Islet precursor cell (in vitro differentiated cells): ENCODE measurements at places on chromosomes 13 and 19.

- no peak for DNase-seq
Measured at GRCh38 chr13:28257305-28257704, 119.0 kb downstream of the PAN3 start.

DNA sequence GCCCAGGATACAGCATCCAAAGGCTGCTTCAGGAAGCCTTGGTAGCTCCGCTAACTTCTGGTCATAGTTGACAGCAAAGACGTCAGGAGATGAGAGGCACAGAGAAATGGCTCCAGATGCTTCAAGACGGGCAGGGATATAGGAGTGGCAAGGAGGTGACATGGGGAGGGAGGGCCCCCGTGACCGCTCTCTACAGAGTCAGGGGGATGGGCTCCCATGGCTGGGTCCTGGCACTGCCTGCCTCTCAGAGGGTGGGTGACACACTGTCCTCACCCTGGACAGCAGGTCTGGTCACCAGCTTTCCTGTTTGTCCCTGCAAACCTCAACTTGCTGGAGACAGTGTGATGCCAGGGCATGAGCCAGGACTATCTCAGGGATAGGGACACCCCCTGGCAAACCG is 10.3 kb upstream of the ZNF14 start:
- DNase-seq, result no peak

GRCh38 chr13:113542751-113543424 is 41.7 kb upstream of the TFDP1 start:
- DNase-seq, result peak; percentile 26

GRCh38 chr13:30006246-30006645 is 155.8 kb upstream of the UBL3 start:
- no peak for DNase-seq

- DNase-seq, result no peak
Measured at GRCh38 chr19:38025909-38026307, 118.9 kb downstream of the SIPA1L3 start.

DNA sequence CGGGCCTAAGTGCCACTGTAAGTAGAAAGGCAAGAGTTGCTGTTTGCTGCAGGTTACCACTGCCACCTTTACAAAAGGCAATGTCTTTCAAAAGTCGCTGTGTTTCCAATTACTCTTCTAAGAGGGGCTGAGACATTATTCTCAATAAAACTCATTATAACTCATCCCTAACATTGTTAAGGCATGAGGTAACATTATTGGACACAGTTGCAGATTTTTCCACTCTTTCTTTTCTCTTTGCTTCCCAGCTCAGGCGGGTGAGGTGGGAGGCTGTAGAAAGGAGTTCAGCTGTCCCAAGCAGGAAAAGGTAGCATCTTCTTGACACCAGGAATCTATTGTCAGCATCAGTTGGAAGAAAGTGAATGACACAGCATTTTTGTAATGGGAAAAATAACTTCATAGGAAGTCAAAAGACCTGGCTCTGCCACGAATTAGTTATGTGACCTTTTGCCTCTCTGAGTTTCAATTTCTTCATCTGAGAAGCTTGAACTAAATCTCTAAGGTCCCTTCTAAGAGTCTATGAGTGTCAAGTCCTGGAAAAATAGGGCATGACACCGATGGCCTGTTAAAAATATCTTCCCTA is 2.1 kb upstream of the UBL3 start:
- no peak for DNase-seq

DNA sequence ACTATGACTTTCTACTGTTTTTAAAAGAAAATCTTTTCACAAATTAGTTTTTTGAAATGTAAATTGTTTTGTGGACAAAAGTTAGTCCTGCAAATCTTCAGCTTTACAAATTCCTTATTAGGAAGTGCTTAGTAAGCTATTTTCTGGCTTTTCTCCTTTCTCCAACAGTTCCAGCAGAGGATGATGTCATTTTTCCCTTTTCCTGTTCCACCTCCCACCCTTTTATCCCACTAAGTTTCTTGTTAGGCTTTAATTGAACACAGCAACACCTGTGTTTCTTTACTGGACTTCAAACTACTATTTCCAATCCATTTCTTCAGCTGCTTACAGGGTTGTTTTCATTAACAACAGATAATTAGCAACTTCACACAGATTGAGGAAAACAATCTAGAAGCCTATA is 389.2 kb downstream of the NDFIP2 start:
- DNase-seq, result no peak

DNA sequence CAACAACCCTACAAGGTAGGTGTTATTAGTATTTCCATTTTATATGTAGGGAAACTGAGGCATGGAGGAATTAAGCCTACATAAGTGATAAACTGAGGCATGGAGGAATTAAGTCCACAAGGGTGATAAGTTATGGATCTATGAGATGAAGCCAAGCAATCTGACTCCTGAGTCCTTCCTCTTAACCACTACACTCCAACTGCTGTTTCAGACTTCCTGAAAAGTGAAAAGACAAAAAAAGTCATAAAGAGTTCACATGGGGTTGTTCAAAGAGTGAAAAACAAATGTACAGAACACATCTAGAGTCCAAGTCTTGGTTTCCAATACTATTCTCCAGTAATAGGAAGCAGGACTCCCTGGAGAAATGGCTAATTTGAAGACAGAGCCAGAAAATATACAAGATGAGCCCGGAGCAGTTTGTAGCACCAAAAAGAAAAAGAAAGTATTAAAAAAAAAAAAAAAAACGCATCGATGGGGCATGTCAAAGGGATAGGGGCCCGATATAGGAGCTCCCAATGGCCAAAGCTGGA is 12.1 kb downstream of the CRYL1 start:
- DNase-seq, result no peak

DNA sequence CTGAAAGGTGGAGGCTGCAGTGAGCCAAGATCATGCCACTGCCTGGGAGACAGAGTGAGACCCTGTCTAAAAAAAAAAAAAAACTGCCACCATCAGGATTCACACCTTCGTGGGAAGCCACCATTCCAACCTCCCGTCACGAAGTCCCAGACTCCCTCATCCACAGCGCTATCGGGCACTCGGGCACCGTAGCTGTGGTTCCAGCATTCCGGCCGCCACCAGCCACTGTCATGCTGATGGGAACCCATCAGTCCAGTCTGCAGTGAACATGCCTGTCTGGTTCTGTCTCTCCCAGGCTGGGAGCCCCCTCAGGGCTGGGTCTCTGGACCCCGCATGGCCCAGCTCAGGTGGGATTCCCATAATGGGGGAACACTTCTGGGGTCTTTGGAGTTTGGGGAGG is 27.5 kb downstream of the TINCR start:
- DNase-seq, result no peak

DNA sequence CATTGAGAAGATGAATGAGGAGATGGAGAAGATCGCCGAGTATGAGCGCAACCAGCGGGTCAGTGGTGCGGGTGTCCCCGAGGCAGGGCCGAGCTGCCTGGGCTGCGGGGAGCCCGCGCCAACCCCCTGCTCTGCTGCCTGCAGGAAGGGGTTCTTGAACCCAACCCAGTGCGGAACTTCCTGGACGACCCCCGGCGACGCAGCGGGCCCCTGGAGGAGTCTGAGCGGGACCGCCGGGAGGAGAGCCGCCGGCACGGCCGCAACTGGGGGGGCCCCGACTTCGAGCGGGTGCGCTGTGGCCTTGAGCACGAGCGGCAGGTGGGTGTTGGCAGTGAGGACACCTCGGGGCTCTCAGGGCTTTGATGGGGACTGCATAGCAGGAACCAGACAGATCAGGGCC is 8.3 kb downstream of the CCDC9 start:
- no peak for DNase-seq

- DNase-seq, result no peak
Measured at GRCh38 chr13:20144141-20144850, 16.6 kb downstream of the GJA3 start.

GRCh38 chr13:110301606-110302553 is 5.1 kb downstream of the COL4A1 start:
- peak; percentile 75 for DNase-seq

GRCh38 chr13:26247608-26248007 is 6.3 kb upstream of the CDK8 start:
- no peak for DNase-seq

- DNase-seq, result no peak
Measured at GRCh38 chr19:1090731-1091543, 4.2 kb downstream of the POLR2E start.

- DNase-seq, result peak; percentile 97
Measured at GRCh38 chr19:44807652-44808462, 1.0 kb upstream of the BCAM start.
